Gastrocnemius medialis (tissue), 4 donors: ENCODE measurements at places on chromosomes 3 and 15. TPM values are rescaled to one million over a fixed set of nuclear protein-coding genes. Genes with fewer than 3 reads are reported as not detected.
A peak's percentile ranks its signal among the peaks of the same experiment; 100 is the strongest.

- no peak for DNase-seq
Measured at GRCh38 chr3:134013280-134013679, 16.4 kb downstream of the SLCO2A1 start.

- no peak for DNase-seq
Measured at GRCh38 chr15:28273468-28273867, 48.5 kb downstream of the HERC2 start.

Gene PTPRG
- 21.1 TPM for total RNA-seq

DNA sequence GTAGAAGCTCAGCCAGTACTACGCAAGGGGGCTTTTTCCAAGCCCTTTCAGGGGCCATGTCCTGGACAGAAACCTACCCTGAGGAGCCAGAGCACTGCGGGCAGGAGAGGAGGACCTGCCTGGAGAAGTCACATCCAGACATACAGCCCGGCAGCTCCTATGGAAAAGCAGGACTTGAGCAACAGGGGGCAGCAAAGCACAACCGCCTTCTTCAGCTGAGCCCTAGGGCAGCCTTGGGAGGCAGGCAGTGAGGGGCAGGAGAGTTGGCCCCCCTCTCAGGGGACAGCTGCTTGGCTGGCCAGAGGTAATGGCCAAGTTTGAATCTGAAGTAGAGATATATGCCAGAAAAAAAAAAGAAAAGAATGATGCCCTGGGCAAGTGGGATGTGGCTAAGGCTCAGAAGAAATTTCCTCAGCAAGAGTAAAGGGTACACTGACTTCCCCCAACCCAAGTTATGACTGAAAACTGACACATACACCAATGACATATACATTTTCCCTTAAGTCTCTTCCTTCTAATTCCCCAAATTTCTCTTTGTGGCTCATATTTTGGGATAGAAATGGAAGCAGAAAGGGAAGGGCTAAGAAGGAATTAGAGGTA is 56.9 kb downstream of the CYP19A1 start:
- DNase-seq, result peak; percentile 23

DNA sequence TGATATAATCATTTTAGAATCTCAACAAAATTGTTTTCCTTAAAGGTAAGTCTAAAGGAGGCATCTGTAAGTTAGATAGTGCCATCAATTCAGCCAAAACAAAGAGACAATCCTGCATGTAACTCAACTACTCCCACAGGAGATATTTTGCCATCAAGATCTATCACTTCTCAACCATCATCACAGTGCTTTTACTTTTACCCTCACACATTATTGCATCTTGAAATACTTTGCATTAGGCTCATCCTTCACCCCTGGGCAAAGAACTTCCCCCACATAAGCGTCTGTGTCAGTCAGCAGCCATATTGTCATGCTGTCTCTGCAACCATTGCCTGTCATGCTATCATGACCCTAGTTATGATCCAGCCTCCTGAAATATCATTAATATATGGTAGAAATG is 54.9 kb upstream of the NLGN1 start:
- no peak for DNase-seq

Gene EPHB1
- total RNA-seq, result 8.9 TPM

GRCh38 chr3:13574083-13574797 is 25.3 kb downstream of the FBLN2 start:
- no peak for DNase-seq

DNA sequence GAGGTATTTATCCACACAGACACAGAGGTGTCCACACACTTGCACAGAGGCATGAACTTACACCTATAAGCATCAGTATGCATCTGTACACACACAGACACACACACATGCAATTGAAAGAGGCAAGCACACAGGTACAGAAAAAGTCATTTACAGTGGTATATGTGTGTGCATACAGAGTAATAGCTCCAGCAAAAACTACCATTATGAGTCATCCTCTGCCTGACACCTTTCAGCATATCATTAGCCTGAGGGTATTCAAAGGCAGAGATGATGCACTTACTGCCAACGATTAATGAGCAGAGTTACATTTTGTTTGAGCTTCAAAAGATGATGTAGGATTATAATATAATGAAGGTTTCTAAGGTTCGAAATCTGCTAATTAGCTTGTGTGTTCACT is 100.3 kb upstream of the TPRG1 start:
- DNase-seq, result no peak

Gene SLC28A1
- total RNA-seq, result 0.47 TPM

Gene IMPG2
- total RNA-seq, result 0.36 TPM

DNA sequence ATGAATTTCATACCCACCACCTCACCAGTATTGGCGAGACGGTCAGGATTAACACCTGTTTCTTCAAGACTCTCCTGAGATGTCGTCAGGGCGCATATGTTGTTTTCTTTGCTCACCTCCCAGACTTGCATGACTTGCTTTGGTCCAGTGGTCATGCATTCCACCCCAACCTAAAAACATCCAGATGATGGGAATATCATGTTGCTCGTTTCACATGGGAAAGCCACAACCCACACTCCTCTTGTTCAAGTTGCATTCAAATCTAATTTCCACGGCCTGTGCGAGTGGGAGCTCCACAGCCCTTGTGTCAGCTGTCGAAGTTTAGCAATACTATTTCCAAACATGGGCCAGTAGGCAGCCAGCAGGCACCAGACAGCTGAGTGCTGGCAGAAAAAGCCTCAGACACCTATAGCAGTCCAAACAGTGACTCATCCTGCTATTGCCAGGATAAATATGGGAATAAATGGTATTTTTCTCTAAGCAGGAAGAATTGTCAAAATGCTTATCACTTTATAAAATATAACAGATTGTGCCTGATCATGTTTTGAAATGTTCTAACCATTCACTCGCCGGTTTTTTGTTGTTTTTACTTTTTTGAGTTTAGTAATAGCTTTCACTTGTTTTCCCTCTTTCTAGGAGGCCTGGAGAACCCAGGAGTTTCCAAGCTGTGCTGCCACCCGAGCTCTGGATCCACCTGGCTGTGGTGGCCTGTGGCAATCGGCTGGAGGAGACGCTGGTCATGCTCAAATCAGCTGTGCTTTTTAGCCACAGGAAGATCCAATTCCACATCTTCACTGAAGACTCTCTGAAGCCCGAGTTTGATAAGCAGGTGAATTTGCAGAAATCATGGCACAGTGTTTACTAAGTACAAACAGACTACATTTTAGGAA is 20.1 kb downstream of the GXYLT2 start:
- peak; percentile 71 for DNase-seq

GRCh38 chr15:98386561-98386960 is 261.8 kb upstream of the IGF1R start:
- no peak for DNase-seq

GRCh38 chr3:64427671-64428070 is 202.4 kb upstream of the PRICKLE2 start:
- DNase-seq, result no peak
